ENCODE measurements at places on chromosomes 7 and 10. TPM values are rescaled to one million over a fixed set of nuclear protein-coding genes. Genes with fewer than 3 reads are reported as not detected.
A peak's percentile ranks its signal among the peaks of the same experiment; 100 is the strongest.

Gene PCLO
- 3.8 TPM for total RNA-seq

Gene AOAH
- not detected for total RNA-seq

Gene CCL24
- total RNA-seq = not detected

Gene CCDC3
- 3.7 TPM for total RNA-seq

Gene GJD4
- total RNA-seq = not detected

Gene KAZALD1
- 4.0 TPM for total RNA-seq

Gene HOXA3
- not detected for total RNA-seq

Gene TWIST1
- total RNA-seq = 23.7 TPM

Gene CALHM2
- total RNA-seq = 0.64 TPM

- peak; percentile 54 for DNase-seq
Measured at GRCh38 chr7:30796105-30796869, 25.1 kb downstream of the MINDY4 start.

- no peak for DNase-seq
Measured at GRCh38 chr7:90772410-90772809, 176.3 kb downstream of the CDK14 start.

DNA sequence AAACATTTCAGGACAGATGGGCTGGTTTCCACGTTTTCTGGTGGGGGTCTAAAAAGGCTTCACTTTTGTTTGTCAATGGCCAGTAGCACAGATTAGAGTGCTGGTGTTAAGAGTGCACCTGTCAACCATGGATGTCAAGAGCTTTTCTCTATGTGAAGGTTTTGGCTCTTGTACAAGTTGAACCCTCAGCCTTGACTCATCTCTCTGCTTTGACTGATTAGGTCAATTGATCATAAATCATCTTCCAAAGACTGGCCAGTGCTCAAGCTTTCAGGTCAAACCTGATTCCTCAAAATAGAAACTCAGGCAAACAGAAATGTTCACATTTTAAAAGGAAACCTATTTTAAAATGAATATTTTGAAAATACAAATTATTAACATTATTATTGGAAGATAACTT, 59.6 kb upstream of the SP4 start:
- no peak for DNase-seq

GRCh38 chr10:101019440-101019703, 11.6 kb downstream of the PDZD7 start:
- no peak for DNase-seq

DNA sequence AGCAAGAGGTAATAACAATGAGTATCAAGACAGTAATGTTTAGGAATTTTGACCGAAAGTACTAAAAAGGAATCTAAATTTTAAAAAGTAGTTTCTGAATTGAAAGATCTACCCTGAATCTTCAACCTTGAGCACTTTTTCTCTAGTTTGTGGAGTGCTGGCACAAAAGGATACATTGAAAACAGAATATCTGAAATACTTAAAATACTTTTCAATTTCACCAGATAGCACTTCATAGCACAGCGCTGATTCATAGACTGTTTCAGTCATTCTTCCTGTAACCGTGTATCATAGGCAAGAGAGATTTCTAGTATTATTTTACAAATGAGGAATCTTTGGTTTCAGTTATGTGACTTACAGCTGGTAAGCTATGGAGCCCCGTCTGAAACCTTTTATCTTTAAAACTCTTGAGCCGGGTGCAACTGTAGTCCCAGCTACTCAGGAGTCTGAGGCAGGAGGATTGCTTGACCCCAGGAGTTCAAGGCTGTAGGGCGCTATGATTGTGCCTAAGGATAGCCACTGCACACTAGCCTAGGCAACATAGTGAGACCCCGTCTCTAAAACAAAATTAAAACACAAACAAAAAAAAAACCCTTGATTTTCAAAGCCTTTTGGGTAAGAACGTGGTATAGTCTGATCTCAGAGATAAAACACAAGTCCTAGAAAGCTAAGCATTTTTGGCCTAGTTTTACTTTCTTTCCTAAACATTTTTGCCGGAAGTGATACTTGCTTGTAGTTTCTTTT, 35.1 kb downstream of the FHIP2A start:
- DNase-seq = peak; percentile 76

DNA sequence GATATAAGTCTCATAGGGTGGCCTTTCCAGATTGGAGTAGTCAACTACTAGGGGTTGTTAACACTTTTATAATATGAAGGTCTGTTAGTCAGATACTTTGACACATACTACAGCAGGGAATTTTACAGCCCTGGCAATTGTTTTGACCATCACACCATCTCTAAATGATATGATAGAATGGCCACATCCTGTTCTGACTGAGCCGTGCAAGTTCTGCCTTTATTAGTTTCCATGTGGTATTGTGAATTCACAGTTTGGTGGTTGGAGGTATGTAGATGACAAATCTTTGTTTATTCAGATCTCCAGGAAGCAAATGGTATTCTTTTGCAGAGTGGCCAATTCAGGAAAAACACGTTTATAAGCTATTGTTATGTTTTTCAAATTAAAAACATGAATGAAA, 83.0 kb downstream of the NRG3 start:
- no peak for DNase-seq

DNA sequence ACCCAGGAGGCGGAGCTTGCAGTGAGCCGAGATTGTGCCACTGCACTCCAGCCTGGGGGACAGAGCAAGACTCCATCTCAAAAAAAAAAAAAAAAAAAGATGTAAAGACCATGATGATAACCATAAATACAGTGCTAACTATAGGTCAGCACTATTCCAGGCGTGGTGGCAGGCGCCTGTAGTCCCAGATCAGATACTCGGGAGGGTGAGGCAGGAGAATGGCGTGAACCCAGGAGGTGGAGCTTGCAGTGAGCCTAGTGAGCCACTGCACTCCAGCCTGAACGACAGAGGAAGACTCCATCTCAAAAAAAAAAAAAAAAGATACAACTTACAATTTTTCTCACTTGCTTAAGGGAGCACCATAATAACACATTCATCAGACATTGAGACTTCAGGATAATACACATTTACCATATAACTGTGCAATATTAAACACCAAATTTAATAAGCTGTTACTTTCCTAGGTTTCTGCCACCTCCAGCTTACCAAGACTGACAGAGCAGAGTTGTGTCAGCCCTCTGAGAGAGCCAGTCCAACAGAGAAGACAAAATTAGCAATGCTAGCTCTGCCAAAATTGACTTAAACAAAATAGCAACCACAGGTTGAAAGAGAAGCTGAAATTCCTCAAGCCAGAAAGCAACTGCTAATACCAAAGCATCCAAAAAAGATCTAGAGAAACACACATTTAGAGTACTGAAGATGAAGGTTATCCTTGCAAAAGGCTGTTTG, 8.2 kb downstream of the DNA2 start:
- no peak for DNase-seq

GRCh38 chr10:78045237-78045636, 11.6 kb downstream of the RPS24 start:
- no peak for DNase-seq

GRCh38 chr10:70379581-70380176, 2.7 kb downstream of the LRRC20 start:
- no peak for DNase-seq

GRCh38 chr7:11124856-11125559, 151.3 kb downstream of the PHF14 start:
- DNase-seq = no peak

GRCh38 chr10:121684276-121684675, 86.0 kb upstream of the FGFR2 start:
- no peak for DNase-seq

GRCh38 chr10:48464871-48465736, 139.8 kb downstream of the ARHGAP22 start:
- peak; percentile 32 for DNase-seq

DNA sequence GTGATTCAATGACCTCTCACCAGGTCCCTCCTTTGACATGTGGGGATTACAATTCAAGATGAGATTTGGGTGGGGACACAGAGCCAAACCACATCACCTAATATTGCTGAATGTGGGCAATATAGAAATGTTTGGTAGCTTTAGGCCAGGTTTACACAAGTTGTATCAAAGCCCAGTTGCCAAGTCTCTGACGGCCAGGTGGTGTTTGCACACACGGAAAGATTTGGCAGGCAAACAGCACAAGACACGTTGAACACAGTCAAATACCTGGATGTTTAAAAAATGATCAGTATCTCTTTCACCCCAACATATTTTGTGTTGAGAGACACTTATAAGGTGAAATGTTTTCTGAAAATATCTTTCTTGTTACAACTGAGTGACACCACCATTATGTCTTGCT, 294.4 kb upstream of the MKI67 start:
- DNase-seq = no peak

GRCh38 chr7:150408393-150409299, 29.5 kb downstream of the ZNF775 start:
- DNase-seq = no peak

- DNase-seq = no peak
Measured at GRCh38 chr10:44589181-44589943, 204.5 kb upstream of the CXCL12 start.

DNA sequence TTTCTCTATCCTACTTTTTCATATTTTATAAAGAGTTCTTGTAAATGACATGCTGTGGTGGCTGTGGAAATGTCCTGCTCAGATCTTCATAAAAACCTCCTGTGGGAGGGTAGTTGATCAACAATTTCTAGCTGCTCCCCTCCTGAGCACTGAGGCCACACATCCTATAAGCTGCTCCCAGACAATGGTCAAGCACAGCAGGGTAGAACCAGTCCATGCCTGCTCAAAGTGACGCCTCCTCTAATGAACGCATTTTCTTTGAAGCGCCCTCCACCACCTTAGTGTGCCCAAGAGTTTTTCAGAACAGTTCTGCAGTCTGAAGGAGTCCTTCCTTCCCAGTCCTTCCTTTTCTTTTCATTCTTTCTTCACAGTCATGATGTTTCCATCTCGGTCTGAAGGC, 298.6 kb upstream of the CACNA2D1 start:
- no peak for DNase-seq

- no peak for DNase-seq
Measured at GRCh38 chr7:10085231-10085630, 888.4 kb upstream of the PHF14 start.

DNA sequence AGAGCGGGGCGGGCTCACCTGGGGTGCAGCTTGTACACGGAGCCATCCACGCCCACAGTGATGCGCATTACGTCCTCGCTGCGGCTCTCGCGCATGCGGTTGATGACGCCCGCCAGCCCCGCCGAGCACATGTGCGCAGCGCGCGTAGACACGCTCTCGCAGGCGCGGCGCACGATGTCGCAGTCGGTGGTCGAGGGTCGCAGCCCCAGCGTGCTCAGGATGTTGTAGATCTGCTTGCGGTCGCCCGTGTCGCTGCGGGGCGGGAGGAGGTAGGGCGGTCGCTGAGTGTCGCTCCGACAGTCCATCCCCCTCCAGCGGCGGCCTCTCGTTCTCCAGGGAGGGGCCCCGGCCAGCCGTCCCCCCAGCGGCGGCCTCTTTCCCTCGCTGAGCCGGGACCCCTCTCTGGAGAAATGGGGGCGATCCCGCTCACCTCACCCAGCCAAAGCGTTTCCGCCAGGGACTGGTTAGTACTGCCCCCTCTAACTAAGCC, 4.4 kb upstream of the MYL7 start:
- DNase-seq = peak; percentile 8

DNA sequence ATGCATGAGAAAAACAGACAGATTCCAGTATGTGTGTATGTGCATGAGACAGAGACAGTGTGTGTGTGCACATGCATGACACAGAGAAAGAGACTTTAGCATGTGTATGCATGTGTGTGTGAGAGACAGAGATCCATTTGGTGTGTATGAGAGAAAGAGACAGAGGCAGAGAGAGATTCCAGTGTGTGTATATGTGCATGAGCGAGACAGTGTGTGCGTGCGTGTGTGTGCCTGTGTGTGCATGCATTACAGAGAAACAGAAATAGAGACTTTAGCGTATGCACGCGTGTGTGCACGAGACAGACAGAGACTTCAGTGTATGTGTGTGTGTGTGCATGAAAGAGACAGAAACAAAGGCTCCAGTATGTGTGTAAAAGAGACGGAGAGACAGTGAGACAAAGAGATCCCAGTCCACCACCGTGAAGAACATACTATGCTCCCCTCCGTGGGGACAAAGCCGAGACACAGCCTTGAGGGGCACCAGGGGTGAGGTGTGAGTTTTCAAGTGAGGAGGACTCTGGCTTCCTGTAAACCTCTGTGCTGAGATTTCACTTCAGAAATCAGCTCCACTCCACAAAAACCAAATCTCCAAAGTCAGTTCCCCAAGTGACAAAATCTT, 188.9 kb downstream of the GRID1 start:
- DNase-seq = no peak

DNA sequence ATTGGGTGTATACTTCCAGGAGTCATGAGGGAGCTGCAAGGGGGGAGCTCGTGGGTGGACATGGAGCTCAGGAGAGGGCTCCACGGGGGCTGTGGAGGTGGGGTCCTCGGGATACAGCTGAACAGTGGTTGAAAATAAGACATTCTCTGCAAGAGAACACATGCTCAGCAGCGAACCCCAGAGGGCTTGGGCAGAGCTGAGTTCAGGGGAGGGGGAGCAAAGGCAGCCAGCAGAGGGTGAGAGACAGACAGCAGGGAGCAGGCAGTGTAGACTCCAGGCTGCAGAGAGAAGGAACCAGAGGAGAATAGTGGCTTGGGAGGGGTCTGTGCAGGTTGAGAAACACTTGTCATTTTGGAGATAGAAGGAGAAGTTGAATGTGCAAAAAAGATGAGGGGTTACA, 73.0 kb upstream of the LRRC18 start:
- DNase-seq = no peak

- DNase-seq = no peak
Measured at GRCh38 chr10:91023700-91024398, 103.0 kb upstream of the ANKRD1 start.

GRCh38 chr10:50396491-50397311, 145.4 kb upstream of the ASAH2 start:
- DNase-seq = peak; percentile 66

GRCh38 chr10:29923416-29923965, 135.9 kb downstream of the JCAD start:
- no peak for DNase-seq

DNA sequence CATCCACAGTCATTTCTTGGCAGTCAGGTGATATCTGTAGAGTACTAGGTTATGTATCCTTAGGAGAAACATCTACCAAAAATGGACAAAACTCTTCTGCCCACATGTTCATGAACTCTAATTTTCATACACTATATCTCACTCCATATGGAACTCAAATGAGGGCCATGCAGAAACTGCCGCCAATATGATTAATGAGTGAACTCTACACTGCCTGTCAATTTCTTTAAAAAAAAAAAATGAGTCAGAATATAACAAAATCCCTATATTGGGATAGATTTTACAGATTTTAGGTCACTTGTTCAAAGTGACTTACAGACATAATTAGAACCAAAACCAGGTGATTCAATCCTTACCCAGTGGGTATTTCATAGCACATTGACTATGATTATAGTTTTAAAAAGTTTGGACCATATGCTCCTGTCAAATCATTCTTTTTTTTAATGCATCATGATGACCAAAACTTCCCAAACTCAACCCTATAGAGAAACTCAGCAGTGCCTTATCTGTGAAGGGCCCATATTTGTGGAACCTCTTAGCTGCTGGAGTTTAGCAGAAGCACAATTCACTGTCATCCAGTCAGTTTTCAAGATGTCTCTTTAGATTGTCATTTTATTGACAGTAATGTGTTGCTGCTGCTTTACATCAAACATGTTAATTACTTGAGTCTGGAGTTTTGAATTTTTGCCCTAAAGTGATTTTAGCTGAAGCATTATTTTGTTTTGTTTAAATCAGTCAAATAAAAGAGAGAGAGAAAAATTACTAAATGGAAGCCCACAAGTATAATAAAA, 11.1 kb downstream of the LRRN3 start:
- no peak for DNase-seq

All from bronchial epithelial cell (primary cell).